ENCODE measurements at places on chromosomes 7 and 10. TPM values are rescaled to one million over a fixed set of nuclear protein-coding genes. Genes with fewer than 3 reads are reported as not detected.
A peak's percentile ranks its signal among the peaks of the same experiment; 100 is the strongest.

Gene OR13A1
- total RNA-seq, result 0.25 TPM

Gene NEUROG3
- total RNA-seq, result not detected

Gene AKR1C2
- total RNA-seq, result 11.8 TPM

Gene GBX1
- not detected for total RNA-seq

Gene SAP25
- total RNA-seq, result 4.1 TPM

Gene TACR2
- total RNA-seq, result 0.93 TPM

Gene ADAMTS14
- total RNA-seq, result 3.7 TPM

DNA sequence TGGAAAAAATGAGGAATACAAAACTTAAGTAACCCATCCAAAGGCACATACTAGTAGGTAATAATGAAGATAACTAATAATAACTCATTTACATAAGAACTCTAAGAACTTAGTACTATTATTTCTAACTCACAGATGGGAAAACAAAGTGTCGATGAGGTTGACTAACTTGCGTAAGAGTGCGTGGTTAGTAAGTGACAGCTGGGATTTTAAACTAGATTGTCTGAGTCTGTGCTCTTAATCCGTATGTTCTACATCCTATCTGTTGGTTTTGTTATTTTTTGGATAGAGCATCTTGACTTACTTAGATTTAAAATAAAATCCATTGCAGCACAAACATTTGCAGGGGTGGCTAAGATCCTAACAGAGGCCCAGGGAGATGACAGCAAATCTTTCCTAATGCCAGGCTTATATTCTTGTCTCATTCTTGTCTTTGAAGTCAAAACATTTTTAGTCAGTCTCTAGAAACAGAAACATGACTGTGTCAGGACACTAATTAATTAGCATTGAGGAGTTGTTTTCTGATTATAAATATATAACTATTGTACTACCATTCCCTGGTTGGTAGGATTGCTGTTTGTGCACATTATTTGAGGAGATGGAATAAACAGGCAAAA, 11.7 kb downstream of the RPA3 start:
- no peak for DNase-seq

GRCh38 chr10:54983255-54983654, 182.2 kb upstream of the PCDH15 start:
- DNase-seq, result no peak

GRCh38 chr7:455110-455928, 64.3 kb downstream of the PDGFA start:
- no peak for DNase-seq

DNA sequence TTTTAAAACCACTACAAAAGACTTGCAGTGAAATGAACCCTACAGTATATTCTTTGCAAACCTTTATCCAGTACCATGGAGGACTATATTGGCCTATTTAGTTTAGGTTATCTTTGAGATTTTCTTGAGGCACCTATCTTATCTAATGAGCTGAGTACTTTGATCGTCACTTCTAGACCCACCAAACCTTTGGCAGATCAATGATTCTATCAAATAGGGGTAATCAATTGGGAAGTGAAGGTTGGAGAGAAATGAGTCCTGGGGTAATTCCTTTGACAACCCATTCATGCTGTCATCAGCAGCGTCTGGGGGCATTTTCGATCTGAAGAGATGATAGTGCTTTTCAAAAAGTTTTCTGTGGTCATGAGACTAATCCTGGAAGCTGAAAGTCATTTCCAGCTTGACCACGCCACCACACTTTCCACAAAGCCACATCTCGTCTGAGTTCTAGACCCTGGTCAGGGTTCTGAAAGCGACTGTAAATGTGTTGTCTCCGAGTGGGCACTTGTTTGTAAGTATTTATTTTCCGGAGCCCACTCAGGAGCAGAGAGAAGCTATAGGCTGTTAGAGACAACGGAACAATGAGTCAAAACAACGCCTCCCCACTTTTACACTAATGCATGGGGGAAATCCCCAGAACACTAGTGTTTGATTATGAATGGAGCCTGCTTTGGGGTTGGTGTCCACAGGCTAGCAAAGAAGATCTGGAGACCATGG, 4.8 kb downstream of the EGR2 start:
- DNase-seq, result no peak

DNA sequence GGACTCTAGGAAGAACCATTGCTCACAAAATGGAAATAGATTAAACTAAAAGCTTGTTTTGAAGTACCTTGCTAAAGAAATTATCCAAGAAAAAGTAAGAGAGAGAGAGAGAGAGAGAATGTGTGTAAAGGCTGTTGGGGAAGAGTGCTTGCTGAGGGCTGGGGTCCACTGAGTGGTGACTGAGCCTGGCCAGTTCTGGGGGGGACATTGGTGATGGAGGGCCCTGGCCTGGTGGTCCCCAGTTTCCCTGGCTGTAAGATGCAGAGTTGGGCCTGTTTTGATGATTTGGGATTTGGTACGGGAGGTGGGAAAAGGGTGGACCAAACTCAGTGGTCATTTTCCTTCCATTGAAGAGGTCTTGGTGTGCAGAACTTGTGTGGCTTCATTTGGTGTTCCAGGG, 880 bp downstream of the RAMP3 start:
- no peak for DNase-seq

DNA sequence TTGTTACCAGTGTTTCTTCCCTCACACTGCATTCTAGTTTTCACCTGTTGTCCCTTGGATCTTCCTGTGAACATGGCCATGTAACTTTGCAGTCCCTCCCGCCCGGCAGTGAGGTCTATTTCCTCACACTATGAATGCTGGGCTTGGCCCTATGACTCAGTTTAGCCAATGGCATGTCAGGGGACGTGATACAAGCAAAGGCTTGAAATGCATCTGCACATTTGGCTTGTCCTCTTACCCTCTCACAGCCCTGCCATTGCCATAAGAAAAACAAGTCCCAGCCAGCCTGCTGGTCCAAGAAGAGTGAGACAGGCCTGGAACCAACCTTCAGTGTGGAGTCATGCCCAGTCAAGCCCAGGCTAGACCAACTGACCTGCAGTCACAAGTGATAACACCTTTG, 17.1 kb upstream of the EZH2 start:
- DNase-seq, result no peak

DNA sequence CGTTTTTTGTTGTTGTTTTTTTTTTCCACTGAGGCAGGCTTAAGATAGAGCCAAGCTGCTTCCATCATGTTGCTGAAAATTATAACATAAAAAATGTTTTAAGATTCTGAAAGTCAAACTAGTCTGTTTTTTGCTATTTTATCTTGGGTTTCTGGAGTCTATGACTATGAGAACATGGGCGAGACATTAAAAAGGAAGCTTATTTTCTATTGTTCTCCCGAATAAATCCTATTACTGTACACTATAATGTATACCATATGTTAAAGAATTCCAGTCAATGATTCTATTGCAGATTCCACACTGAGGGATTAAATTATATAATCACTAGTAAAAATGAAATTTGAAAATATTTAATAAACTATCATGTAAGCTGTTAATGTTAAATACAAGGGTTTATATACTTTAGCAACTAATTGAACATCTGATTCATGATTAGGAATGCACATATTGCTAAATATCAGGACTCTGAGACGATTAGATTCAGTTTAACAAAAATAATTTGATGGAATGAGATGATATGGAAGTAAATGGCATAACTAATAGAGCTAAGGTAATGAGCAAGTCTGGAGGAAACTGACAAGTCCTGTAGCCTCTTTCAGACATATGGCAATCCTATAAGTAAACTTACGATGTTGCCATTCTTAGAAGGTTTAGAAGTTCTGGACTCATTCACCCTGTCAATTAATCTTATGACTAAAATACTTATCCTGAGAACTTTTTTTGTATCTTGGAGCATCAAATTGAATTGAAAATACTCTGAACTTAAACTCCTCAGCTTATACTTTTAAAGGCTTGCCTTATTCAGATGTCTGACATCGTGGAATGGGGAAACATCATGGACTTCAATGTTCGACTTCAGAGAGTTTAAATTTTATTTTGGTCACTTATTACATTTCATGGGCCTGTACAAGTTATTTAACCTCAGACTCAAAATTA, 294.8 kb upstream of the DGKB start:
- no peak for DNase-seq

- peak; percentile 88 for DNase-seq
Measured at GRCh38 chr10:3197348-3198003, 24.9 kb upstream of the PITRM1 start.

GRCh38 chr7:16367115-16367514, 54.2 kb downstream of the CRPPA start:
- DNase-seq, result no peak

- DNase-seq, result no peak
Measured at GRCh38 chr7:135490783-135491182, 19.1 kb downstream of the CNOT4 start.

DNA sequence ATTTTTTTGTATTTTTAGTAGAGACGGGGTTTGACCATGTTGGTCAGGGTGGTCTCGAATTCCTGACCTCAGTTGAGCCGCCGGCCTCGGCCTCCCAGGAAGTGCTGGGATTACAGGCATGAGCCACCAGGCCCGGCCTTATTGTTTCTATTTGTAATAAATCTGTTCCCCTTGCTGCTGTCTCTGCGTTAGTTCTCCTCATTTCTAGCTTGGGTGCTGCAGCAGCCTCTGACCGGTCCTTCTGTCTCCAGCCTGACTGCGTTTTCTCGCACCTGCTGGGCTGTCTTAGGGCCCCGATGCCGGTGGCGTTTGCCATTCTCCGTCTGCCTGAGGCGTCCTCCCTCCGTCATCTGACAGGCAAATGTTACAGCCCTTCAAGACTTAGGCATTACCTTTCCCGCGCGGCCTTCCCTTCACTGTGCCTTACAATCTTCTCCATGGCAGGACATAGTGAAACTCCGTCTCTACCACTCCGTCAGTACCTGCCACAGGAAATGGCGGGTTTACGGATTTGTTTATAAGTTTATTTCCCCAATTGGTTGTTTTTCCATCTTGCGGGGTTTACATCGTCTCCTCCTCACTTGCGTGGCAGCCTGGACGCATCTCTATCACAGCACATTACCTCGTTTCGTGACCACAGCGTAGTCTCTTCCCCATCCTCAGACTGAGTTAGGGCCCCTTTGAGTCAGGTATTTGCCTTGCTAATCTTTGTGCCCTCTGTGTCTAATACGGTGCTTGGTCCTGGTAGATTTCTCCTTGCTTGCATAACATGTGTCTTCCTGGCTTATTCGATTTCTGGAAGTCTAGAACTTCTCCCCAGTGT, 2.3 kb upstream of the GIMAP8 start:
- DNase-seq, result no peak

DNA sequence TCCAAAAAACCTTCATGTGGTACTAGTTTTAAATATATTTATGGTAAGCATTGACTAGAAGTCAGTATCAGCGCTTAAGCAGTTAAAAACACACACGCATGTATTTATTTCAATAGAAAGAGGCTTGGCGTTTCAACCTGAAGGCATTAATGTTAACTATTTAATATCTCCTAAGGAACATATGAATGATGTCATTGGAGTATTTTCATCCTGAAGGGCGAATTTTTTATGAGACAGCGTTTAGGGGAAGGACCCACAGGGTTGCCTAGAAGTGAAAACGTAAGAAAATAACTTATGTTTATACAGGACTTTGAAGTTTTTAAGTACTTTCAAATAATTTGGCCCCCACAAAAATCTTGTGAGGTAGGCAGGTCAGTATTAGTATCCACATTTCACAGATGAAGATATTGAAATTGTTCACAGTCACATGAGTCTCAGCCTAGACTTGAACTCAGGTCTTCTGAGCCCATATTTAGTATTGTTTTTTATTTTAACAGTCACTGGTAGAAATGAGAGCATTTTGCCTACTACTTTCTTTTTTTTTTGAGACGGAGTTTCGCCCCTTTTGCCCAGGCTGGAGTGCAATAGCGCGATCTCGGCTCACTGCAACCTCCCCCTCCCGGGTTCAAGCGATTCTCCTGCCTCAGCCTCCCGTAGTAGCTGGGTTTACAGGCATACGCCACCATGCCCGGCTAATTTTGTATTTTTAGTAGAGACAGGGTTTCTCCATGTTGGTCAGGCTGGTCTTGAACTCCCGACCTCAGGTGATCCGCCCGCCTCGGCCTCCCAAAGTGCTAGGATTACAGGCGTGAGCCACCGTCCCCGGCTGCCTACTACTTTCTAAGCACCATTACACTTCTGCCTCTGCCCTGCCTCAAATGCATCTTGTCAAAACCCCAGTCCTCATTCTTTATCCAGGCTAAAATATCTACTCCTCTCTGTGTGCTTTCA, 1.8 kb downstream of the SLK start:
- DNase-seq, result no peak

DNA sequence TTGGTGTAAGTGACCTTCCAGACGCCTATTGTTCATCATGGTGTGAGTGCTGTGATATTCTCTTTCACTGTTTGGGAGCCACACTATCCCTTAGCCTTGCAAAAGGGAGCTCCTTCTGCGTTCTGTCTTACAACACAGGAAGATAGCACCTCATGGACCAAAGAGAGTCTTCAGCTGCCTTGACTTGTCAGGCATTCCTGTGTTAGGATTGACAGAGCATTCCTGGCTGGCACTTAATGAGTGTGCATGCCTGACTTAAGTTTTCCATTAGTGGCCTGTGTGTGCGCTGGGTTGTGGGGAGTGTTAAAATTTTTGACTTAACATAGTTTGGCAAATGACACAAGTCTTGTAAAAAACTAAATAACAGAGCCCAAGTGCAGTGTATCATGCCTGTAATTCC, 21.9 kb upstream of the MSRB2 start:
- DNase-seq, result no peak

DNA sequence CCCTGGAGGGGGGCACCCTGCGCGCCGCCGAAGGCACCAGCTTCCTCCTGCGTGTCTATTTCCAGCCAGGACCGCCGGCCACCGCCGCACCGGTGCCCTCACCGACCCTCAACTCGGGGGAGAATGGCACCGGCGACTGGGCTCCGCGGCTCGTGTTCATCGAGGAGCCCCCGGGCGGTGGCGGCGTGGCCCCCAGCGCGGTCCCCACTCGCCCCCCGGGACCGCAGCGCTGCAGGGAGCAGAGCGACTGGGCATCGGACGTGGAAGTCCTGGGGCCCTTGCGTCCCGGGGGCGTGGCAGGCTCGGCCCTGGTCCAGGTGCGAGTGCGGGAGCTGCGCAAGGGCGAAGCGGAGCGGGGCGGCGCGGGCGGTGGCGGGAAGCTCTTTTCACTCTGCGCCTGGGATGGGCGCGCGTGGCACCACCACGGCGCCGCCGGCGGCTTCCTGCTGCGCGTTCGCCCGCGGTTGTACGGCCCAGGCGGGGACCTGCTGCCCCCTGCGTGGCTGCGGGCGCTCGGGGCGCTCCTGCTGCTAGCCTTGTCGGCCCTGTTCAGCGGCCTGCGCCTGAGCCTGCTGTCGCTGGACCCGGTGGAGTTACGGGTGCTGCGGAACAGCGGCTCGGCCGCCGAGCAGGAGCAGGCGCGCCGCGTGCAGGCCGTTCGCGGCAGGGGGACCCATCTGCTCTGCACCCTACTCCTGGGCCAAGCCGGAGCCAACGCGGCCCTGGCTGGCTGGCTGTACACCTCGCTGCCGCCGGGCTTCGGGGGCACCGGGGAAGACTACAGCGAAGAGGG, 594 bp downstream of the CNNM1 start:
- peak; percentile 36 for DNase-seq

DNA sequence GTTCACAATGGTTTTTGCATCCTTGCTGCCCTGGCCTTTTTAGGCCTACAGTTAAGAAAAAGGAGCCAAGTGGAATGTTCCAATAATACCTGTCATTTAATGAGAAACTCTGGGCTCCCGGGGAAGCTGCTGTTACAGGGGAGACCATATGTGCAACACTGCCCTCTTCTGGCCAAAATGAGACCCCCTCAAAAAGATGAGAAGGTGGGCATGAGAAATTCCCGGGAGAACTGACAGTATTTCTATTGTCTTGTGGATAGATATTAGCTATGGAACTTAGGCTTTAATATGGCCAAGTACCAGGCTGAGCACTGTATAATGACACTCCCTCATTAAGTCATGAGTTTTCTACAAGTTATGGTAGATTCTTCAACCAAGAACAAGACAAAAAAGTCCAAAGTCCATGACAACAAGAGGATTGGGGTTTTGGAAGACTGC, 99.4 kb downstream of the CCDC3 start:
- peak; percentile 51 for DNase-seq
